ENCODE measurements at places on chromosomes 3 and 15. TPM values are rescaled to one million over a fixed set of nuclear protein-coding genes. Genes with fewer than 3 reads are reported as not detected.

The CHRFAM7A gene
- total RNA-seq, result 5.0 TPM

The CD276 gene
- total RNA-seq, result 112 TPM

The C15orf62 gene
- total RNA-seq, result 0.12 TPM

The MORC1 gene
- total RNA-seq, result 0.35 TPM

The NR1I2 gene
- 0.47 TPM for total RNA-seq

The KLHL40 gene
- 38.8 TPM for total RNA-seq

The MESP2 gene
- total RNA-seq, result 0.41 TPM
